ENCODE measurements at places on chromosomes 4 and X.

- no peaks in the 10 kb centered on the region for H3K36me3 ChIP-seq
- no peaks in the 10 kb centered on the region for H3K4me1 ChIP-seq
- peaks cover 2% of the 10 kb centered on the region for H3K27me3 ChIP-seq
- no peak for DNase-seq
- H3K27ac ChIP-seq, result no peak overlapping the region
Observed at GRCh38 chr4:172822331-172822730, 346.3 kb upstream of the GALNT7 start.

GRCh38 chr4:79237851-79238250 lies 88.0 kb downstream of the NAA11 start:
- no peak overlapping the region for H3K4me3 ChIP-seq
- no peaks in the 10 kb centered on the region for H3K4me1 ChIP-seq
- H3K27ac ChIP-seq, result no peak overlapping the region
- H3K36me3 ChIP-seq, result no peaks in the 10 kb centered on the region
- H3K27me3 ChIP-seq, result no peaks in the 10 kb centered on the region
- DNase-seq, result no peak

DNA sequence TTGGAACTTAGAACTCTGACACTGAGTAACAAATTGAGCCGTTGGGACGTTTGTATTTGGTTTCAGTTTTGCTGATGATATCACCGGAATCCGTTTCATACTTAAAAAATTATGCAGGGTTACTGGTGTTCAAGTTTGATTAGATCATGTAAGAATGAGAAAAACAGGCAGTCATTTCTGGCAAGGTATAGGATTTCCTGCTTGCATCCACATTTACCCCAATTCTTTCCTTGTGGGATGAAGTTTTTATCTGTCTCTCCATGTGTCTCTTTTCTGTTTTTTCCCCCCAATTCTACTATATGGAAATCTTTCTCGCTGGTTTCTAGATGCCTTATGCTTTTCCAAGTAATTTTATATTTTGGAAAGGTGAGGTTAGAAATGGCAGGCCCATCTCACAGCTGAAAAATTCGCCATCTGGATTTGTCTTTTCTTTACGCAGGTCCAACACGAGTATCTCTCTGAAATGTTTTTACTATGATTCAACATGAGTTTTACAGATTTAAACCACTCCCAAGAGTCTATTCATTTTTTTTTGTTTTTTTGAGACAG lies 197.9 kb downstream of the SHOX start:
- H3K27ac ChIP-seq, result no peak overlapping the region
- DNase-seq, result no peak
- no peaks in the 10 kb centered on the region for H3K4me1 ChIP-seq
- H3K4me3 ChIP-seq, result no peak overlapping the region
- H3K36me3 ChIP-seq, result no peaks in the 10 kb centered on the region

DNA sequence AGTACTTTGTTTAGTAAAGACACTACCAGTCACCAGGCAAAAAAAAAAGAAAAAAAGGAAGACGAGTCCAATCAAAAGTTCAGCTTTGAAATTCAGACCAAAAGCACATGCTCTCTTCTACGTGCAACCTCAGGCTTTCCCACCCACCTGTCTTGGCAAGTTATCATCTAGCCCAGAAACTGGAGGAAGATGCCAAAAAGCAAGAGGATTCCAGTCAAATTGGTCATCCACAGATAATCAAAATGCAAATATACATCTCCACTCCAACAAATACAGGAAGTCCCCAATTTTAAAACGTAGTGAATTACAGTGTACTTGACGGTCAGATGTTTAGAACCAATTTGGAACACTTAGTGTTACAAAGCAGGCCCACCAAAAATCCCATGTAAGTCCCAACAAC lies 96.5 kb downstream of the PALLD start:
- DNase-seq, result no peak
- no peaks in the 10 kb centered on the region for H3K36me3 ChIP-seq
- no peaks in the 10 kb centered on the region for H3K4me1 ChIP-seq

DNA sequence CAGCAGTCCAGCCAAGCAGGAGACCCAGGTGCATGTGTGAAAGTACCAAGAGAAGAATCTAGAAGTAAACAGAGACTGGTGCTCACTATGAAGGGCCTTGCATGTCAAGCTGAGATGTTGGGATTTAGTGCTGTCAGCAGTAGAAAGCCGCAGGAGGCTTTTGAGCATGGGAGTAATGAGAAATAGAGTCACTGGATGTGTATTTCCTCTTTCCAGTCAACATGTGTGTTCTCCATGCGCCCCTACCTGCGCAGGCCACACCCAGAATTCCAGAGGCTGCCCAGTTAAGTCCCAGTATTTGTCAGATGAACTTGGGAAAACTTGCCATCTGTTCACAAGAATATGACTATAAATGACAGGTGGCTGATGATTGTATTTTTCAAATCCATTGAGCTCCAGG lies 4.5 kb upstream of the MAMLD1 start:
- no peak overlapping the region for H3K4me3 ChIP-seq
- no peak for DNase-seq
- H3K27me3 ChIP-seq, result peaks cover 18% of the 10 kb centered on the region
- H3K36me3 ChIP-seq, result no peaks in the 10 kb centered on the region
- H3K4me1 ChIP-seq, result peaks cover 7% of the 10 kb centered on the region

GRCh38 chr4:25813448-25814106 lies 49.2 kb downstream of the SEL1L3 start:
- no peak overlapping the region for H3K27ac ChIP-seq
- H3K27me3 ChIP-seq, result no peaks in the 10 kb centered on the region
- DNase-seq, result no peak
- peaks cover under 1% of the 10 kb centered on the region for H3K4me1 ChIP-seq

DNA sequence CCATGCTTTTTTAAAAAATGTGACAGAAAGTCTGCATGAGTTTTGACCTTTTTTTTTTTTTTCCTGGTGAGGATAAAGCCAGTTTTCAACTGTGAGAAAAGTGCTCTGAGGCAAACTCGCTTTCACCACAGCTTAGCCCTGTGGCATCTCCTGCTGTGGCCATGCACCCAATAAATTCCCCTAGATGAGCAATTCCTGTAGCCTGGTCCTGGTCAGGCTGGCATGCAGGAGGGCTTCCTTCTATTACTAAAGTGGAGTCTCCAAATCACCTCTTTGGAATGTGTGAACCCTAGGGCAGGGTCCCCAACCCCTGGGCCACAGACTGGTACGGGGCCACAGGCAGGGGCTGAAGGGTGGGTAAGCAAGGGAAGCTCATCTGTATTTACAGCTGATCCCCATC lies 265.4 kb downstream of the RAPGEF2 start:
- DNase-seq, result no peak
- peaks cover 2% of the 10 kb centered on the region for H3K36me3 ChIP-seq
- peaks cover 5% of the 10 kb centered on the region for H3K4me1 ChIP-seq
- no peak overlapping the region for H3K27ac ChIP-seq
- H3K4me3 ChIP-seq, result no peak overlapping the region
- peaks cover 20% of the 10 kb centered on the region for H3K27me3 ChIP-seq

GRCh38 chr4:7879127-7879526 lies 60.5 kb downstream of the AFAP1 start:
- no peak overlapping the region for H3K4me3 ChIP-seq
- no peaks in the 10 kb centered on the region for H3K36me3 ChIP-seq
- H3K27ac ChIP-seq, result no peak overlapping the region
- DNase-seq, result no peak
- peaks cover 58% of the 10 kb centered on the region for H3K4me1 ChIP-seq

DNA sequence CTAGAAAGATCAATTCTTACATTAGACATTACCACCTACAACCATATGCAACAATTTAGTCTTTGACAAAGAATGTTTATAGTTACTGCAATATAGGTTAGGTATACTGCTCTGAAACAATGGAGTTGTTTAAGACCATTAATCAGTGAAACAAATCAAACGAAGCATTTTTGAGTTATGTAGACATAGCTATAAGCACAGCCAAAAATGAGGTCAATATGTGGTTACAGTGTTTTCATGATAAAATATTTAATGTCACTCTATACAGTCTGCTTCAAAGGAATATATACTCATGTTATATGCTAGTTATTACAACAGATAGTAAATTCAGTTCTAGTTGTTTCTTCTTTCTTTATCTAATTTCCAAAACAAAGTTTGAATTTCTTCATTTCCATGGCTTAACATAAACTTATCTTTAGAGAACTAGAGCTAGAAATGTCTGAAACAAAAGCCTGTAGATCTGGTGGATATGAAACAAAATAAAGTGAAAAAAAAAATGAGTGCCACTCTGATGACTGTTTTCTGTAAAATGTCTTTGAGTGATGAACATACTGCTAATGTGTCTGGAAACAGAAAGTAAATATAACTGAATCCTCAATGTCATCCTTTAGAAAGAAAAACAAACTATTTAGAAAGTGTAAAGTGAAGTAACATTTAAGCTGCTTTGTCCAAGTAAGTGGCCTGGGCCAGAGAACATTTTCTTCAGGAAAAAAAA lies 809.0 kb downstream of the FAT4 start:
- H3K36me3 ChIP-seq, result no peaks in the 10 kb centered on the region
- H3K27me3 ChIP-seq, result no peaks in the 10 kb centered on the region
- DNase-seq, result no peak
- H3K4me3 ChIP-seq, result no peak overlapping the region
- H3K4me1 ChIP-seq, result no peaks in the 10 kb centered on the region

GRCh38 chr4:19905024-19905423 lies 346.7 kb upstream of the SLIT2 start:
- no peaks in the 10 kb centered on the region for H3K4me1 ChIP-seq
- no peak overlapping the region for H3K27ac ChIP-seq
- DNase-seq, result no peak
- H3K27me3 ChIP-seq, result no peaks in the 10 kb centered on the region
- no peaks in the 10 kb centered on the region for H3K36me3 ChIP-seq

DNA sequence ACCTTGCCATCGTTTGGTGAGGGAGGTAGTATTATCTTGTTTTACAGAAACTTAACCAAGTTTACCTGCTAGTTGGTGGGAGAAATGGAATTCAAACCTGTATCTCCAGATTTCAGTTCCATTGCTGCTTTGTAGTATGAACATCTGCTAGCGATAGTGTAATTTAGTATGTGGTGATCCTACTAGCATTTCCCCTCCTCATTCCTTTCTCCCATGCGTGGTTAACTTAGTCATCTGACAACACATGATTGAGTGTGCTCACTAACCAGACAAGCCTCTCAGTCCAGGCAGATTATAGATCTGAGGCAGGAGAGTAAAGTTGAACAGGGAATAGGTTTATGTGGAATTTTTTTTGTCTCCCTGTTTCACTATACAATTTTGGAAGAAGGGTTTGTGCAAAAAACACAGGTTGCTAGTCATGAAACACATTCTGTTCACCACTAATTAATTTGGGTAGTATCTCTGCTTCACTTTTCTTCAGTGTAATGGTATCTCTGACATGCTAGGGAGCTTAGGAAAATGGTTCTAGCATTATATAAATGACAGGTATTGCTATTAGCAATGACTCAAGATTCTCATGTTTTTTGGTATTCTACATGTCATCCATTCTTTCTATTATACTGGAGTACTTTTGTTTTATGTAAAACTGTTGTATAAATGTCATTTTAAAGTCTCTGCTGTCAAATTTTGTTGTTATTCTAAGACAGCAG lies 21.7 kb downstream of the RBPJ start:
- H3K27me3 ChIP-seq, result no peaks in the 10 kb centered on the region
- H3K4me1 ChIP-seq, result peaks cover 67% of the 10 kb centered on the region
- no peak for DNase-seq

- H3K4me1 ChIP-seq, result peaks cover 46% of the 10 kb centered on the region
- no peak for DNase-seq
- H3K27ac ChIP-seq, result peak overlapping the region; percentile 70
- H3K36me3 ChIP-seq, result no peaks in the 10 kb centered on the region
- H3K4me3 ChIP-seq, result peak overlapping the region; percentile 97
- H3K27me3 ChIP-seq, result peaks cover 11% of the 10 kb centered on the region
Observed at GRCh38 chr4:80184825-80185756, 12.2 kb upstream of the PRDM8 start.

GRCh38 chrX:20311505-20311904 lies 44.8 kb upstream of the RPS6KA3 start:
- no peaks in the 10 kb centered on the region for H3K36me3 ChIP-seq
- no peak overlapping the region for H3K4me3 ChIP-seq
- H3K27me3 ChIP-seq, result no peaks in the 10 kb centered on the region
- no peak for DNase-seq

DNA sequence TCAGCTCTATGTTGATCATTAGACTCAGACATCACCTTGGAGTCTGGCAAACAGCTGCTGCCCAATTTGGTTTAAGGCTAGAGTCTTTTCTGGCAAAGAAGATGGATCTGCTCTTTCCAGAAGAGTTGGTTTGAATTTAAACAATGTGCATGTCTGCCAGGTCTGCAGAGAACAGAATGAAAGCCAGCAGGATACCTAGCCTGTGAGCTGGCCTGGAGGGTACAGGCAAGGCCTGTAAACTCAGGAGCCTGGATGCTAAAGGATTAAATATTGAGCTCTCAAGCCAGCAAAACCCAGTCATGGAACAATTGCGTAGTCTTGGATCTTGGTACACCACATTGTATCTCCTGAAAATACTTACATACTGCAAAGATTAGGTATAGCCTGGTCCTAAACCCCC lies 15.6 kb upstream of the PDLIM3 start:
- no peaks in the 10 kb centered on the region for H3K36me3 ChIP-seq
- no peak for DNase-seq
- no peak overlapping the region for H3K4me3 ChIP-seq
- no peaks in the 10 kb centered on the region for H3K4me1 ChIP-seq
- peaks cover 6% of the 10 kb centered on the region for H3K27me3 ChIP-seq
- H3K27ac ChIP-seq, result no peak overlapping the region

- no peaks in the 10 kb centered on the region for H3K27me3 ChIP-seq
- H3K27ac ChIP-seq, result no peak overlapping the region
- DNase-seq, result no peak
- no peak overlapping the region for H3K4me3 ChIP-seq
- H3K36me3 ChIP-seq, result peaks cover 3% of the 10 kb centered on the region
- H3K4me1 ChIP-seq, result peaks cover 13% of the 10 kb centered on the region
Observed at GRCh38 chr4:48360285-48361011, 19.1 kb downstream of the SLAIN2 start.

GRCh38 chr4:168585168-168586091 lies 88.6 kb downstream of the PALLD start:
- no peaks in the 10 kb centered on the region for H3K36me3 ChIP-seq
- no peak overlapping the region for H3K4me3 ChIP-seq
- DNase-seq, result peak; percentile 53
- no peak overlapping the region for H3K27ac ChIP-seq
- peaks cover 17% of the 10 kb centered on the region for H3K27me3 ChIP-seq
